ENCODE measurements at places on chromosomes 2 and 18. TPM values are rescaled to one million over a fixed set of nuclear protein-coding genes. Genes with fewer than 3 reads are reported as not detected.
A peak's percentile ranks its signal among the peaks of the same experiment; 100 is the strongest.

- no peak for DNase-seq
Measured at GRCh38 chr2:168434146-168434545, 21.9 kb upstream of the CERS6 start.

DNA sequence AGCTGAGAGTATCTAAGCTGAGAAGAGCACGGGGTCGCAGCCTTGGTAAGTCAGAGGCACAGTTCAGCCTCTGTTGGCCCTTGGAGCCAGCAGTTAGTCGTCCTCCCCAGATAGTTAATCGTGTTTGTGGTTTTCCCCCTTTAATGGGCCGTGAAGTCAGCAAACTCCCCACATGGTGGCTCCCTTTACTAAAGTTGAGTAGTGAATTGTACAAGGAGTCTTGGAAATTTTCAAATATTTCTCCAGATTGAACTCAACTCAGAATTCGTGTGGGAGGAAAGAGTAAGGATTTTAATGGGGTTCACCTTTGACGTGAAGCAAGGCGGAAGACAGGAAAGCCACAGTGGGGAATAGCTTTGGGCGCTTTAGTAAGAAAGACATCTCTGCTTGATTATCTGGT lies 2.4 kb upstream of the ADCYAP1 start:
- DNase-seq = no peak

GRCh38 chr2:138170485-138170884 lies 206.2 kb downstream of the HNMT start:
- no peak for DNase-seq

- no peak for DNase-seq
Measured at GRCh38 chr2:177036747-177037146, 175.8 kb upstream of the HNRNPA3 start.

DNA sequence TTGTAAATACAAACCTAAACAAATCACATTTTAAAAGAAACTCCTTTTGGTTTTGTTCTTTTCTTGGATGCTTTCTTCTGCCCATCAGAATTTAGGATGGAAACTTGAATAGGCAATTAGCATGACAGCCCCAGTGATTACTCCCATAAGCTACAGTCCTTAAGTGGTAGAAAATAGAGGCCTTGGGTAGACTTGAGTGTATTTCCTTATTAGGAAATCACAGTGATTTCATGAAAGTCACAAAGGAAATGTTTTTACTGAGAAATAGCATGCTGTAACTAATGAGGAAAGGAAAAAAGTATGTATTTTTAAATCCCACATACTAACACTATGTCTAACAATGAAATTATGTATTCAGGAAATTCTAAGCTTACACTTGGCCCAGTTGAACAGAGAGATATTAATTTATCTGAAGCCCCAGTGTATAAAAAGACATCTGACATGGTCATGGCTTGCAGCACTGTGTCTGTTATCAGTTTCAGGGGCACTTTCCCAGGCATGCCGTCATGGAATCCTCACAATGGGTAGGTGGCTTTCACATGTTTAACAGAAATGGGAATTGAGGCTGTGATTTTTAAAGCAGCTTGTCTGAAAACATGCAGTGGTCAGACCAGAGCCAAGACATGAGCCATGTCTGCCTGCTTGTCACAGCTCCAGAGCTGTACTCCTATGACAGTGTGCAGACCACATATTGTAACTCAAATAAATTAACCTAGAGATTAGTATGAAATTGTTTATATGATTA lies 79.7 kb upstream of the TRIB2 start:
- no peak for DNase-seq

PLGLB1 gene
- polyA plus RNA-seq = 0.56 TPM

UNC80 gene
- polyA plus RNA-seq = not detected

- DNase-seq = no peak
Measured at GRCh38 chr2:98006378-98006777, 10.6 kb upstream of the TMEM131 start.

- DNase-seq = no peak
Measured at GRCh38 chr18:42548493-42548892, 567.0 kb downstream of the RIT2 start.

DNA sequence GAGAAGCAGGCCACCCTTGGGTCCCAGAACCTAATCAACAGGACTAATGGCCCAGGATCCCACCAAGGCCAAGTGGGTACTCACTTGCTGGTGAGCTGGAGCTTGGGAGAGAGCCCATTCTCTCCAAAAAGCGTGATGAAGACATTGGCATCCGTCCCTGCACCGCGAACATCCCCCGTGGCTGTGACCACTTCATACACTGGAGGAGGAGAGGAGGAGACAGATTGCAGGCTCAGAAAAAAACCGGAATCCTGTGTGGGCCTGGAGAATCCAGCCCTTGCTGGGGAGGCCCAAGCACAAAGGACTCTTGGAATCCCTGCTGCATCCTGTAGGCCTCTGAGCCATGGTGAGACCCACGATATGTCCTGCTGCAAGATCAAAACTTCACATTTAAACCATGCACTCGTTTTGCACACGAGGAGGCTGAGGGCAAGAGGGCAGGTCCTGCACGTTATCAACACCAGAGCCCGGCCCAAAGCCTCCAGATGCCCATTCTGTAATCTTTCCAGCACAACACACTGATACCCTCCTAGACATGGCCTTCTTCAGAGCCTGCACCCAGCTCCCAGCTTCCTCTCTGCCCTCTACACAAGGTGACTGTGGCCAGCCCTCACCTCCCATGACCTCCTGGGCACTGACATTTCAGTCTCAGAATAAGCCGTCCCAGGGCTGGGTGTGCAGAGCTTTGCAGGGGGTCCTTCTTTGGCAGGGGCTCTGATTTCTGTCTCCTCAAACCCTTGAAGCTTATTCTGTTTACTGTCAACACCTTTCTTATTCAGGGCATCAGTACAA lies 7.8 kb downstream of the LOXHD1 start:
- no peak for DNase-seq

DNA sequence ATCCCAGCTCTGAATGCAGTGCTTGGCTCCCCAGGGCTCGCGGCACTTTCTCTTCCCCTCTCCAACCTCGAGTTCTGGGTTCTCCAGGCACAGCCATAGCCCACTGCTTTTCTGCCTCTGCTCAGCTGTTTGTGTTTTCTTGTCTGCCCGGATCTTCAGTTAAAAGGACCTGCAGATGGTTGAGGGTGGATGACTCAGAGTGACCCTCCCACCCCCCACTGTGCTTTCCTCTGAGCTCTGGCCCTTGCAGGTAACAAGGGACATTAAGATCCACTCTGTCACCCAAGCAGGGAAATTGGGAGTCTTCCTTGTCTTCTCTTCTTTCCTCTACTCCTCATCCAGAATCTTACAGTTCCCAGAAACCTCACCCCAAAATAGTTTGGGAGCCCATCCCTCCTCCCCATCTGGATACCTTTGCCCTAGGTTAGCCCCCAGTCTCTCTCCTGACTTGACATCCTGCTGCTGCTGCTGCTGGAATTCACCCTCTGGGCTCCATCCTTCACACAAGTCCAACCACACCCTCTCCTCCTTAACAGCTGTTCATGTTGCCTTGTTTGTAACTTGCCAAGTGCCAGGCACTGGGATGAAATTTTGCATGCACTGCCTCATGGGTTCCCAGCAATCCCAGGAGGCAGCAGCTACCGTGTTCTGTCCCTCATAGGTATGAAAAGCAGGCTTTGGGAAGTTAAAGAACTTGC lies 157.9 kb upstream of the TTC39C start:
- no peak for DNase-seq

- DNase-seq = no peak
Measured at GRCh38 chr2:51335087-51336058, 303.4 kb upstream of the NRXN1 start.

DNA sequence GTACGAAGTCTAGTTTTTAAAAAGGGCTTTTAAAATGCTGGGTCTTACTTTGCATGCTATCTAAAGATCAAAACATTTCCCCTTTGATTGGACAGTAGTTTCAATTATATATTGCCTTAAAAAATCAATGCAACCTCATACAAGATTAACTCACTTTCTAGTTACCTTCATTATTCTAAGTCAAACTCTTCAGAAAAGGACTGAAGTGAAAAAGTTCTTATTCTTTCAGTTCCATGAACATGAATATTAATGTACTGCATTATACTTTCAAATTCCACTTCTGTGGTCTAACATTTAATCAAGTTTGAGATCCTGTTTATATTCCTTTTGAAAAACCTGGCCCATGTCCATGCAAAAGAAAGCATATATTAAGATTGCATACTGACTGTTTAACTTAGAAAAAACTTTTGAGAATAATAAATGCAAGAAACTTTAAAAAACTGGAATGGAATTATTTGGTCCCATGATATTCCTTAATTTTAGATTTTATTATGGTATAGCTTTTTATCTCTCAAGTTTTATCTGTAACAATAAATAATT lies 11.2 kb upstream of the ENOSF1 start:
- DNase-seq = no peak

DNA sequence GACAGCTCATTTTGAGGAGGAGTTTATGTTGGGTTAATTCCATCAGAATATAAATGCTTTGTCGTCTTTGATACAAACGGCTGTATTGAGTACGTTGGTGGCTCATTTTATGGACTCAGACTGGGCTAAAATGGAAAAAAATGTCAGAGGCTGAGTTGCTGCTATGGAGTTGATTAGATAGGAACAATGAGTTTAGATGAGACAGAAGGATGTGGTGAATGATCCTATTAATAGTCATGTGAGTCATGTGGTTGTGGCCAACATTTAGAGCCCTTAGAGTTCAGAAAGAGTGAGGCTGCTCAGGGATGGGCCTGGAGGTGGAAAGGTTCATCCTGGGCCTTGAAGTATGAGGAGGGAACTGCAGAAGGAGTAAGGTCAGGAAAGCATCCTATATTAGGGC lies 434.2 kb downstream of the MEIS1 start:
- DNase-seq = no peak

DNA sequence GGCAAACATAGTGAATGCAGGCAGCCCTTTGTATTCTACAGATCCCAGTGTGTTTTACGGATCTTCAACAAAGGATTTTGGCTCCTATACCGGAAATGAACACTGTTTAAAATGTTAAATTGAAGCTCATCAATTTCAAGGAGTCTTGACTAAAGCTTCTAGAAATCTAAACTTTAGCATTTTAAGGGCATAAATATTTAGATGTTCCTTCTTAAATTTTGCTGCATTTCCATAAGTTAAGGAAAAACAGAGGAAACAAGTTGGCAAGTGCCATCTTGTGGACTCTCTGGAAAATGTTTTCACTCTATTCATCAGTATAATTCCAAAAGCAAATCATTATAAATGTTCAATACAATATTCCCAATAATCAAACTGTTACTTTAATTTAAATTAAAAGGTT lies 19.6 kb downstream of the CHN1 start:
- no peak for DNase-seq

HTR2B gene
- 1.2 TPM for polyA plus RNA-seq

DNA sequence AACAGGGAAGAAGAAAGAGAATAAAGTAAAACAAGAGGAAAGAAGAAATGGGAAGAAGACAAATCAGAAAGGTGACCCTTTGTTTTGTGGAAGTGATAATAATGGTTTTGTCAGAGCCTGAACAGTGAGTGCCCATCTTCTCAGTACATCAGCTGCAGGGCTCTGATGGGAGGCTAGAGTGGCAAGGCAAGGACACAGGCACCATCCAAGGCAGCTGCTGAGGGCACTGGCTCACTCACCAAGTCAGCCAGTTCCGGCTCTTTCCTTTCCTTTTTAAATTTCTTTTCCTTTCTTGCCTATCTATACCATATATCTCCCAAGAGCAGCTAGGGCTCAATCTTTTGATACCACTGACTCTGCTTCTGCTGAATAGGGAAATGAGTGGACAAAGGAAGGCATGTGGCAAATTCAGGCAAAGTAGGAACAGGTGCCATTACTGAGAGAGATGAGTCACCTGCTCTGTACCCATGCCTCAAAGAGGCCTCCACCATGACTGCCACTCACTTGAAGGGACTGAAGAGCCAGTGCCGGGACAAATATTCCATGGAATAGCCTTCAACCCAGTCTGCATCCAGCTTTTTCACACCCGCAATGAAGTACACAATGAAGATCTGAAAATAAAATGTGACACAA lies 6.2 kb downstream of the GGCX start:
- no peak for DNase-seq

GRCh38 chr2:44358503-44358902 lies 2.8 kb downstream of the PREPL start:
- DNase-seq = no peak

GALNT5 gene
- polyA plus RNA-seq = 55.0 TPM

- DNase-seq = no peak
Measured at GRCh38 chr18:78780719-78781600, 198.7 kb upstream of the SALL3 start.

- peak; percentile 68 for DNase-seq
Measured at GRCh38 chr2:220224691-220225543, 597.5 kb downstream of the SLC4A3 start.

APOB gene
- polyA plus RNA-seq = not detected

DNA sequence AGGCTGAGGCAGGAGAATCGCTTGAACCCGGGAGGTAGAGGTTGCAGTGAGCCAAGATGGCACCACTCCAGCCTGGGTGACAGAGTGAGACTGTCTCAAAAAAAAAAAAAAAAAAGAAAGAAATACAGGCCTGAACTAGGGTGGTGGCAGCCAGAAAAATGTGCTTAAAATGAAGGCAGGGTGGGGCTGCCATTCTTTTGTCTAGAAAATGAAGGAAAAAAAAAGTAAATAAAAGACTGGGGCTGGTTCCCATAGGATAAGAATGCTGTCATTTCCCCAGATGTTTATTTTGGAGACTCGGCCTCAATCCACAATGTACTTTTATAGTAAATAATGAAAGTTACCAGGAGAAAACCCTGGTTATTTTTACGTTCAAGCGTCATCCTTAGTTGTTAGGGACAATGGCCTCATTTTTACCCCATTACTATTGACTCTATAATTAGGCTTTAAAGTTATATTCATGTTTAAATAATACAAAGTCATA lies 58.9 kb downstream of the ATP8B1 start:
- no peak for DNase-seq

ST6GAL2 gene
- not detected for polyA plus RNA-seq

PLCL1 gene
- 0.22 TPM for polyA plus RNA-seq

DNA sequence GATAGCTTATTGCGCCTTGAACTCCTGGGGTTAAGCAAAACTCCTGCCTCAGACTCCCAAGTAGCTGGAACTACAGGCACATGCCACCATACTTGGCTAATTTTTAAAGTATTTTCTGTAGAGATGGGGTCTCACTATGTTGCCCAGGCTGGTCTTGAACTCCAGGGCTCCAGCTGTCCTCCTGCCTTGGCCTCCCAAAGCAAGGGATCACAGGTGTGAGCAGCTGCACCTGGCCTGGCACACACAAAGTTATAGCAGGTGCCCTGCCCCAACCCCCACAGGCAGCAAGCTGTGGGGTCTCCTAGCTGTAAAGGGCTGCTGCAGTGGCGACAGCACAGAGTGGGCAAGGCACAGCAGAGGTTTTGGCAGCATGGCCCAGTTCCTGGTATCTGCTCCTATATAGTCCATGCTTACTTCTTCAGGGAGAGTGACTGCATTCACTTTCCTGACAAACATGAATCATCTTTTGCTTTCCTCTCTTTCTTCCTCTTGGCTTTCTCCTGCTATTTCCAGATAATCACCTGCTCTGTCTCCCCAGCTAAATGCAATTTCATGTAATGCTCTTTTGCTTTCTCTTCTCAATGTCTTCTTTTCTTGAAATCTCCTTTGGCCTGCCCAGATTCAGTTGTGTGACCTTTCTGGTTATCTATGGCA lies 27.3 kb upstream of the METAP1D start:
- no peak for DNase-seq

REG3G gene
- not detected for polyA plus RNA-seq

KLHL14 gene
- polyA plus RNA-seq = not detected

CHPF gene
- polyA plus RNA-seq = 37.2 TPM

COLEC11 gene
- polyA plus RNA-seq = 0.68 TPM

All from AG04450 (cell line).